NCI-H1930 (cell line): ENCODE measurements at places on chromosomes 7 and 10.

GRCh38 chr10:70085975-70086613, 33.4 kb downstream of the MACROH2A2 start:
- no peak for DNase-seq

- no peak for DNase-seq
Observed at GRCh38 chr10:101036726-101037125, 5.7 kb downstream of the SFXN3 start.

DNA sequence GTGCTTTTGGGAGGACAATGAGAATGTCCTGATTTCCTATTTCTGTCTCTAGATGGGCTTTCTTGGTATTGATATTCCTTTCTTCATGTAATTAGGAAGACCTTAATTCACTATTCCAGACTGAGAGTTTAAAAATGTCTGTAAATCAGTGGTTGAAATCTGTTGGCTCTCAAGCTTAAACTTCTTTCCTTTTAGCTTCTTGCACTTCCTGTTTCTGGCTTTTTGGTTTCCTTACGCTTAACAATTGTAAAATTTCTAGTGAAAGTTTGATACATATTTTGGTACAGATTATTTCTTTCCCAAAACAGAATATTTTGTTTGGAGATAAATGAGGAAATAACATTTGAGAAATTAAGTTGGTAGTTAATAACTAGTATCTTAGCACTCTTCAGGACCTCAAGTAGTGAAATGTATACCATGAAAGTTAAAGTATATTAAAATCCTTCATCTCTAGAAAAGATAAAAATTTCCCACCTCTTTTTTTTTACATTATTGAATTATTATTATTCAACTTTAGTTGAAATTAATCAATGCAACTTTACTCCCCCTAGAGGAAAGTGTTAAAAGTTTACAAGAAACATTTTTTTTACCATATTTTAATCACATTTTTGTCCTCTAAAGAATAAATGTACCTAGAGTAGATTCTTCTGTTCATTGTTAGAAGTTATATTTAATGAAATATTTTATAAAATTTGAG, 137.2 kb downstream of the PHTF2 start:
- DNase-seq = no peak

GRCh38 chr7:76300166-76300731, 2.2 kb upstream of the HSPB1 start:
- DNase-seq = no peak

DNA sequence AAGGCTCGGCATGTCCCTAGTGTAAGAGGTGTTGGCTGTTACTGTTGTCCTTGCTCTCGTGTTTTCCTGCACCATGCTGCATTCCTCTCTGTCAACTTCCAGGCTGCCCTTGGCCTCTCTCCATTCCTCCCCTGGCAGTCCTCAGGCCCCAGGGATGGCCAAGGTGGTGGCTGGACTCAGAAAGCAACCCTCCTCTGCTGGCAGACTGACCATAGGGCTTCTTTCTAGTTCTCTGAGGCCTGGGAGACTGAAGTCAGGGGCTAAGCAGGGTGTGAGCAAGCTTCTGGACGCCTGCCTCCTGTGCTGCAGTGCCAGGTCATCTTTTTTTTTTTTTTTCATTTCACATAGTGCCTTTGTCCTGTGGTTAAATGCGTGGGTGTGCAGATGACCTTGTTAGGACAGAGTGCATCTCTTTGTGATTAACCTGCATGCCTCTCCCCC, 72.0 kb downstream of the GOLGA7B start:
- no peak for DNase-seq
